ENCODE measurements at places on chromosomes 3 and 15. TPM values are rescaled to one million over a fixed set of nuclear protein-coding genes. Genes with fewer than 3 reads are reported as not detected.

- DNase-seq: no peak
Observed at GRCh38 chr3:194251891-194252560, 99.1 kb downstream of the CPN2 start.

DNA sequence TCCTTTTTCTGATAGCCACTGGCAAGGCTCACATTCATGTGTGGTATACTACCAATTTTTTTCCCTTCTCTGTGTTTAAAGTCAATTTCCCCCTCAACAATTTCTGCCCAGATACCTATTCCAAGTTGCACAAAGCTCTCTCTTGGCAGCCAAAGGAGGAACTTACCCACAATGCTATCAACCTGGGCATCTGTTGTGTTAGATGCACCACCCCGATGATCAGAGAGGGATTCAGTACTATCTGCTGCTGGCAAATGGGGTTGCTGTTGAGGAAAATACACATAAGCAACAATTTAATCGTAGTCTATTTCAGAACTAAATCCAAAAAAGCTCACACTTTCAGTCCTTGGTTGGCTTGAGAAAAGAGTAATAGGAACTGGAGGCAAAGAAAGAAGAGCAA is 46.1 kb downstream of the AAGAB start:
- no peak for DNase-seq

- no peak for DNase-seq
Observed at GRCh38 chr3:187926620-187927019, 181.4 kb upstream of the BCL6 start.

- peak; percentile 88 for DNase-seq
Observed at GRCh38 chr3:157160658-157161424, 894 bp upstream of the CCNL1 start.

GRCh38 chr3:132629928-132630327 is 29.7 kb downstream of the ACAD11 start:
- DNase-seq: no peak

- no peak for DNase-seq
Observed at GRCh38 chr3:152943645-152944044, 108.7 kb downstream of the P2RY1 start.

DNA sequence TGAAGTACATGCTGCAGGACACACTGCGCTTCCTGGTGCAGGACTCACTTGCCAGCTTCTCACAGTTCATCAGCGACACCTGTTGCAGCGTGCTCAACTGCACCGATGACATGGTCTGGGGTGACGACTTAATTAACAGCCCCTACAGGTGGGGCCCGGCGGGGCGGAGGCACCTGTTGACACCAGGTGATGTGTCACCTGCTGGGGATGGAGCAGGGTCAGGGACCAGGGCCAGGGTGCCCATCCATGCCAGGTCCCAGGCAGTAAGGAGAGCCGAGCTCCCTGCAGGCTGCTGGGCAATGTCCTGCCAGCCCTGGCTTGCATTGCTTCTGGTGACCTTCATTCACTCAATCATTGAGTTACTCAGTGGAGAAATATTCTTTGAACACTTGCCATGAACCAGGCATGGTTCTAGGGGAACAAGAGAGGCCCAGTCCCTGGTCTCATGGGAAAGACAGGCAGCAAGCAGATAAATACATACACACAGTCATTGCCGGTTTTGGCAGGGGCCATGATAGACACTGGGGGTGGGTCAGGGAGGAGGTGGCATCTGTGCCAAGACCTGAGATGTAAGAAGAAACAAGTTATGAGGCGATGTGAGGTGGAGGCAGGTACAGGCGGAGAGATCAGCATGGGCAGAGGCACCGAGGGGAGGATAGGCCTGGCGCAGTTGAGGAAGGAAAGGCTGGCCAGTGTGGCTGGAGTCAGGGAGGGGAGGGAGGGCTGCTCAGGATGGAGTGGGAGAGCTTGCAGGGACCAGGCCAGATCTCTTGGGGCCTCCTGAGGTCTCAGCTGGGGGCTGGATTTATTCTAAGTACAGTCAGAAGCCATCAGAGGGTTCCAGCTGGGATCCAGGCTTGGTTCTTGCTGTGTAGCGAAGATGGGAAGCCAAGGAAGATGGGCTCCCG is 30.8 kb downstream of the DNAH1 start:
- peak; percentile 32 for DNase-seq

DNA sequence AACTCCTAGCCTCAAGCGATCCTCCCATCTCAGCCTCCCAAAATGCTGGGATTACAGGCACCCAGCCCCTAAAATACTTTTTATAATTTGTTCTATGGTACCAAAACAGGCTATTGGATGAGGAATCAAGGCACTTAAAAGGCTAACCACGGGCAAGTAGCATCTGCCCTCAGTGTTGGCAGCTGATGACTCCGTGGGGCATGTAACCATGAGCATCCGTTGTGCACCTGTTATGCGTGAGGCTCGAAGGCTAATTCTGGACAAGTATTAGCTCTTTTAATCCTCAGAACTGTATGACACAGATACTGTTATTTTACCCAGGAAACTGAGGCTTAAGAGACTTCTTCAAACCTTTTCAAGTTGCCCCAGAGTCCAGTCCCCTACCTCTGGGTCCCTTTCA is 10.2 kb downstream of the WDR73 start:
- DNase-seq: no peak

DNA sequence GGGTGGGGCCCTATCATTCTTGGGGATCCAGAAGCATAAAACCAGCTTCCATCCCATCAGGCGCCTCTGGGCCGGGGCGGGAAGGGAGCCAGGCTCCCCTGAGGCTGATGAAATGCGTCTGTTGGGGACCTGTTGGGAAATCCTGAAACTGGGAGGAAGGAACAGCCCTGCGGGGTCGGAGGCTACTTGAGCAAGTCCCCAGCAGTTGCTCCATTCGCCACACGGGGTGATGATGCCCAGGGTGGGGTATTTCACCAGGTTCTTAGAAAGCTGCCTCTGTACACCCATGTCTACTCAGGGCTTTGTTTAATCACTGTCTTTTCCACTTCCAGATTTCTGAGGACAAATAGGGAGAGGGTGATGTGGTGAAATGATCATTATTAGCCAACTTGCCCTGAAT is 25.4 kb upstream of the TSEN2 start:
- DNase-seq: no peak

- DNase-seq: no peak
Observed at GRCh38 chr15:31824024-31824423, 206.3 kb upstream of the CHRNA7 start.

DNA sequence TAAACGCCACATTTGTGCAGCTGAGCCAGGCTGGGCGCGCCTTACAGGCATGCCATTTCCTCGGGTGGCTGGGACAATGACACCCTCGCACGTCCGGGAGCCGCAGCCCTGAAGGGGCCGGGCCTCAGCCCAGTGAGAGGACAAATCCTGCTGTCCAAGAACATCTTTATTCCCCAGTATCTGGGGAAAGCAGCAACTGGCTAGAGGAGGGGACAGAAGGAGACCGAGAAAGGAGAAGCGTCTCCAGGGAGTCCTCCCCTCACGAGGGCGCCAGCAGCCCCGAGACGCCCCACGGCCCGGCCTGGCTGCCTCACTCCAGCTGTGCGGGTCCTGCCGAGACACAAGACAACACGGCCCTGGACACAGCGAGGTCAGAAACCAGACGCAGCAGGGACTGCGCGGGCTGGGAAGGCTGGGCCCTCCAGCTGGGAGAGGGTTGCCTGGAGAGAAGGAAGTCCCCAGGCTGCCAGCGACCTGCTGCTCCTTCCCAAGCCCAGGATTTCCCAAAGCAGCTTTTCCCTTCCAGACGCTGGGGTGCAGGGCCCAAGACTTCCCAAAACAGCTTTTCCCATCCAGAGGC is 130.2 kb downstream of the CHSY1 start:
- DNase-seq: peak; percentile 58

DNA sequence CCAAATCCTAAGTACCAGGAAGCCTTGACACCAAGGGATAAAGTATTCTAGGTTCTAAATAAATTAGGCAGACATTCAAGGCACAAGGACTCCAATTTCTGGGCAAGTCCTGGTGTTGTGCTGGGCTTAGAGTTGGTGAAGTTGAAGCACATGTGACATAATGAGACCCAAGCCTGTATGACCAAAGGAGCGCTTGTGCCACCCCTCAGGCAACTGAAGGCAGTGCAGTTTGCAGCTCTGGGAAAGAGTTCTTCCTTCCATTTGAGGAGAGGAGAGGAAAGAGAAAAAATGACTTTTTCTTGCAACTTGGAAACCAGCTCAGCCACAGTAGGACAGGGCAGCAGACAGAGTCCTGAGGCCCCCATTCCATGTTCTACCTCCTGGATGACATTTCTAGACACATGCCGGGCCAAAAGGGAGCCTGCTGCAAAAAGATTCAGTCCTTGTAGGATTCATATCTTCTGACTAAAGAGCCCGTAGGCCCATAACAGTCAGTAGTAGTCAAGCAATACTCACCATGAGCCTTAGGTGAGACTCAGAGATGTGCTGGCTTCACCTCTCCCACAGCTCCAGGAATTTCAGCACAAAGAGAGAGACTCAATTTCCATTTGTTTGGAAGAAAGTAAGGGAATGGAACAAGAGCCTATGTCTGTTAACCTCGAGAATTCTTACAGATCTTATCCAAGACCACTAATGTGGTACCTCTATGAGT is 588.8 kb upstream of the BCHE start:
- DNase-seq: no peak

DNA sequence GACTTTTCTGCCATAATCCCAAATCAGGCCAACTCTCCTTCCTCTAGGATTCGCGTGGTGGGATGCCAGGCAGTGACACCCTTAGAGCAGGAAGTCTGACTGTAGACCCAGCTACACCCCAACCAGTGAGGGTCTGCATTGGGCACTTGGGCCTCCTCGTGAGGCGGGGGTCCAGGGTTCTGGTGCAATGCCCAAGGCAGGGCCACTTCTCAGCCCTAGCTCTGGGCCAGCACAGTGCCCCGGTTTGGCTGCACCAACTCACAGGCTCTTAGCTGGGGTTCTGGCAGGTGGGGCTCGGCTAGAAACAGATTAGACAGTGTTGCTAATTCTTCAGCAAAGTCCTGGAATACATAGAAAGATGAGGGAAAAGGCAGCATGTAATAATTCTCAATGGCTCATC is 12.7 kb downstream of the CDAN1 start:
- no peak for DNase-seq

GRCh38 chr3:188153437-188154013 is 432 bp upstream of the LPP start:
- DNase-seq: peak; percentile 90

GRCh38 chr15:57290187-57290586 is 86.1 kb upstream of the CGNL1 start:
- no peak for DNase-seq

The GREM1 gene
- under 0.01 TPM for total RNA-seq

The ANKRD34C gene
- total RNA-seq: under 0.01 TPM

The CHL1 gene
- total RNA-seq: 3.0 TPM

The WDR72 gene
- 5.4 TPM for total RNA-seq

The IFT122 gene
- 10.5 TPM for total RNA-seq

The PIGBOS1 gene
- total RNA-seq: 16.1 TPM

The SRGAP3 gene
- total RNA-seq: 10.9 TPM

The ALPK3 gene
- 7.8 TPM for total RNA-seq

The FHIT gene
- 10.4 TPM for total RNA-seq

The NR2F2 gene
- total RNA-seq: 12.9 TPM
